Activated effector memory CD4-positive, alpha-beta T cell treated with anti-CD3 and anti-CD28 coated beads, Interleukin-2, amount 50 U/mL, for 16 hours (primary cell): ENCODE measurements at places on chromosomes 6 and 20.
A peak's percentile ranks its signal among the peaks of the same experiment; 100 is the strongest.

GRCh38 chr20:38230957-38231526 lies 29.5 kb downstream of the KIAA1755 start:
- no peak for DNase-seq

GRCh38 chr6:169291646-169292337 lies 38.1 kb upstream of the THBS2 start:
- no peak for DNase-seq

- peak; percentile 67 for DNase-seq
These were observed 1.1 kb upstream of the DCBLD1 start for GRCh38 chr6:117481278-117481925.

DNA sequence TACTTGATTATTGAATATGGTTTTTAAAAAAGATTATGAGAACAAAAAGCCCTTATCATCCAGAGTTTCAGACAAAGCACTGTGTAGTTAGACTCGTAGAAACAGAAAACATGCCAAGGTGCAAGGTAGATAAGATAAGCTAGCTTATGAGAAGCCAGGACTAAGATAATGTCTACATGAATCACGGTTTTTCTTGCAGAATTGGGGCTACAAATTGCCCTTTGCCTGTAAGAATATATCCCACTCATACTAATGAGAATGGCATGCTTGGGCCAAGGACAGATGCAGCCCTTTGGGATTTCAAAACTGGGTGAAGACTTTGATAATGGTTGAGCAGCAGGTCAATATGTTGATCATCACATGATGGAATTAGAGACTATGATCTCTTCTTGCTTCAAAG lies 165.3 kb upstream of the PREP start:
- DNase-seq: no peak

GRCh38 chr6:88008411-88008810 lies 39.2 kb upstream of the SPACA1 start:
- no peak for DNase-seq

- DNase-seq: no peak
These were observed 5.0 kb downstream of the PYGB start for GRCh38 chr20:25252686-25253421.

GRCh38 chr20:62409931-62410745 lies 3.1 kb upstream of the CABLES2 start:
- peak; percentile 76 for DNase-seq

DNA sequence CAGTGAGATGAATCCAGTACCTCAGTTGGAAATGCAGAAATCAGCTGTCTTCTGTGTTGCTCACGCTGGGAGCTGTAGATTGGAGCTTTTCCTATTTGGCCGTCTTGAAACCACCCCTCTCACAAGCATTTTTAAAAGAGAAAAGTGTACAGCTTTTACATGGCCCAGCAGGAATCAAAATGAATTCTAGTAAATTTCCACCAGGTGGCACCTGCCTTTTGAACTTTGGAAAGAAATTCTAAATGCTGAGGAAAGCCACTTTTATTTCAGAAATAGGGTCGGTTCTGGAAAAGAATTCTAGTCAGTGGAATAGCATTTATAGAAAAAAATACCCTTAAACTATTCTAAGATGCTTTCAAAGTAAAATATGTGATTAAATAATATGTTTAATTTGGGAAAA lies 647.8 kb downstream of the CD109 start:
- no peak for DNase-seq

- DNase-seq: no peak
These were observed 104.0 kb upstream of the SIRPG start for GRCh38 chr20:1761598-1761997.

GRCh38 chr20:40767615-40767924 lies 78.5 kb upstream of the MAFB start:
- DNase-seq: no peak

DNA sequence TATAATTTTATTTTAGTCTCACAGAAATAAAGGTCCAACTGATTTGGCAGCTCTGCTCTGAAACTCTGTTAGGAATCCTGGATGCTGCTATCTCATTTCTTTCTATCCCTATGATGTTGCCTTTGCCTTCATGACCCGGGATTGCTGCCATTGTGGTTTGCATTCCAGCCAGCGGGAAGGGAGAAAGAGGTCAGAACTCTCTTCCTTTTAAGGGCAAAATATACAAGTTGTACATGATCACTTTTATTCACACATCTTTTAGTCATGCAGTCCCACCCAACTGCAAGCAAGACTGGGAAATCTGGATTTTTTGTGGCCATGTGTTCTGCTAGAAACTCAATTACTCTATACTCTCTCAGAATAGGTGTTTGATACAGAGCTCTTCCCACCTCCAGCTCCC lies 263.1 kb upstream of the ZFP64 start:
- DNase-seq: no peak

DNA sequence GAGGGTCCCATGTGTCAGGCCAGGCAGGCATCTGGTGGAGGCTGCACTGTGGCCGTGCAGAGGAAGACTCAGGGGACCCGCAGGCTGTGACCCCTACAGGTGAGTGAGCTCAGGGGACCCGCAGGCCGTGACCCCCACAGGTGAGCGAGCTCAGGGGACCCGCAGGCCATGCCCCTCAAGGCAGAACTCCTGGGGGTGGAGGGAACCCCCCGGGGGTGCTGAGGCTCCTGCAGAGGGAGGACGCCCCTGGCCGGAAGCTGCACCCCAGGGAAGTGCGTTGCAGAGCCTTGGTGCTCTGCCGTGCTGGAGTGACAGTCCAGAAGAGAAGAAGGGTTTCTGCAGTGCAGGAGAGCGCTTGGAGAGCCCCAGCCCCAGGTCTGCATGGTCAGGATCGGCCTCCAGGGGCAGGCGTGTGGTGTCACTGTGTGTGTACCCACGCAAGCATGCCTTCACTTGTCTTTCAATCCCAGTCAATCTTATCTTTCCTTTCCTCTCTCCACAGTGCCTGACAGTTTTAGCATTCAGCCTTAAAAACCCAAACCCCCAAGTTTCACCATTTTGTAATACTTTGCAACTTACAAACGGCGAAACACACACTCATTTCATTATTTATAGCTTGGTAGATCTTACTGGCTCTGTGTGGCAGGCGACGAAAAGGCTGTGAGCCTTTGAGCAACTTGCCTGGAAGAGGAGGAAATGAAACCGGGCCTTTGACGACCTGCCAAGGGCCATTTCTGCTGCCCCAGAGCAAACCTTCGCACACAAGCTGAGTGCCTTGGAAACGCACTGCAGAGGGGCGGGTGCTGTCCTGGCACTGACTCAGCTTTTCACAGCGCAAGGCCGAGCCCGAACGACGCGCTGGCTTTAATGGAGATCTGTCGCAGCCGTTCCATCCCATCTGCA lies 101.4 kb upstream of the AGPAT4 start:
- DNase-seq: no peak

DNA sequence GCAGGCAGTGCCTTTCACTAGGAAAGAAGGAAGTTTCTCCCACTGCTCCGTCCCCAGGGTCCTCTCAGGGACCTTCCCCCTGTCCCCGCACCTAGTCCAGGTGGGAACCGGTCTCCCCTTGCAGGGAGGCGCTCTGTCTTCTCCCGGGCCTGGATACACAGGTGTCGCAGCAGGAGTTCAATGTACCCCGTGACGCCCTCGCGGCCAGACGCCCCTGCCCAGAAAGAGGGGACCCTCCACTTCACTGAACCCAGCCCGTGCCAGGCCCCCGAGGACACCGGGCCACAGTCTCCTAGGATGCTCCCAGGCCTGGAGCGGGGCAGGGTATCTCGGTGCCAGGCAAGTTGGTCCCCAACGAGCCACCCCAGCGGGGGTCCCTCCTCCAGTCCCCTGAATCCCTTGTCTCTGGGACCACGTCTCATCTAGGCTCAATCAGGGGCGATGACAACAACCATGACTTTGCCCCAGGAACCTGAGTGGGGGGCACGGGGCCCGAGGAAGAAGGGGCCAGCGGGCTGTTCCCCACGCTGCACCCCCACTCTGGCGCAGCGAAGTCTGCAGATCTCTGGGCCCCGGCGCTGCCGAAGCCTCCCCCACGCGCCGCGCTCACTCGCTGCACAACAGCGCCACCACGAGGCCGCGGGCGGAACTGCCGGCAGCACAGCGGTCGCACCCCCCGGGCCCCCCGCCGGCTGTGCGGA lies 103.0 kb downstream of the EDN3 start:
- peak; percentile 88 for DNase-seq

GRCh38 chr6:104109806-104110205 lies 749.9 kb downstream of the HACE1 start:
- DNase-seq: no peak

DNA sequence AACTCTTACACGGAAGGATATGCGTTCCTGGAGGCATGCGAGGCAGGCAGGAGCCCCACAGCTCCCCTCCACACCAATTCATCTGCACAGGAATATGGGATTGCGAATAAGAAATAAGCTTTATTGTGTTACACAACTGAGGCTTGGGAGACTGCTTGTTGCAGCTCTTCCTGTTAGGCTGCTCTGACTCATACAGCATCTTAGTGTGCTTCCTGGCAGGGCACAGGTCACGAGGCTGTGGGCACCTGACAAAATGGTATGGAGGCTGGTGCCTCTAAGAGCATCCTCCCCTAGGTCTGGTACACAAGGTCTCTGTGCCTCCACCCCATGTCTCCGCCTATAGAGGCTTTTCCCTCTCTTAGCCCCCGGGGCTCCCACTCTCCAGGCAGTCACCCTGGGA lies 6.8 kb downstream of the SLC22A3 start:
- no peak for DNase-seq

GRCh38 chr6:8191629-8192028 lies 89.3 kb upstream of the EEF1E1 start:
- DNase-seq: no peak

DNA sequence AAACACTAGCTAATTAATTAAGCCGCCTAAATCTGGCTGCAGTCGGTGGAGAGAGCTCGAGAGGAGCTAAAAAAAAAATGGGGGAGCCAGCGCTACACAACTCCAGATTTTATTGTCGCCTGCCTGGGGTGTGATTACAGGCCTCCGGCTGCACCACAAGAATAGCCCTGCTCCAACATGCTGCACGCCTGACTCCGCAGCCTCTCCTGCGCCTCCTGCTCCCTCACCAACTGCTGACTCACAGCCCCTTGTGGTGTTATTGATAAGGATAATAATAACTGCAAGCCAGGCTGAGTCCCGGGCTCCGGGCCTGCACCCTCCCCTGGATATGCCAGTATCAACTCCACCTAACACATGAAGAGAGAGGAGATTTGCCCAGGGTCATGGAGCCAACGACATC lies 16.8 kb downstream of the SIRPA start:
- DNase-seq: no peak

DNA sequence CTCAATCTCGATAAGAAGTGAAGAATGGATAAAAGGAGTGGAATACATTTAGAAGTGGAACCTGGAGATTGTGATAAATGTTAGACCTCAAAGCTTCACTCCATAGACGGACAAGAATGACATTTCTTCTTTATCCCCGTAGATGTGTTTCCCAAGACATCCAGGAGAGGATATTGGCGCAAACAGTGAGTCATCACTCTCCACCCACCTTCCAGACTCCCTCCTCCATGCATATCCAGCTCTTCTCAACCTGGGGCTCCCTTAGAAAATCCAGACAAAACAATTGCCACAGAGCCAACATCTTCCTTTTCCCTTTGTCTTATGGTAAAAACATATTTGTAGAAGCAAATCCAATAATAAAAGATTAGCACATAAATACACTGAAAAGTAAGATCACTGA lies 586.1 kb downstream of the PTPRT start:
- DNase-seq: no peak

DNA sequence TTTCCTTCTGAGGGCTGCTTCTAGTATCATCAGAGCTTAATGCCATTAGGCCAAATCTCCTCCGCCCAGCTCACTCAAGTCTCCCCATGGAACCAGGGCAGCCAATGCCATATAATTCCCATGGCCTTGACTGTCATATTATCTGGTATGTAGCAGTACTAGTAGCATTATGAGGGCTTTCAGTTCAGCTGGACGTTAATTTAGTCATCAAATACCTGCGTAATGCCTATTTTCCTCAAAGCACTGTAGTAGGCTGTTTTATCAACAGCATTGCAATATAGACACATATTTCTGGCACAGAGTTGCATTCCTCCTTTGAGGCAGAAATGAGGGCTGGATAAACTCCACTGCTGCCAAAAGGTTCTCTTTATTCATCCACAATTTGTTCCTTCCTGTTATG lies 1.7 kb downstream of the KCTD20 start:
- DNase-seq: no peak

- no peak for DNase-seq
These were observed 25.6 kb downstream of the GPR63 start for GRCh38 chr6:96811670-96812069.

DNA sequence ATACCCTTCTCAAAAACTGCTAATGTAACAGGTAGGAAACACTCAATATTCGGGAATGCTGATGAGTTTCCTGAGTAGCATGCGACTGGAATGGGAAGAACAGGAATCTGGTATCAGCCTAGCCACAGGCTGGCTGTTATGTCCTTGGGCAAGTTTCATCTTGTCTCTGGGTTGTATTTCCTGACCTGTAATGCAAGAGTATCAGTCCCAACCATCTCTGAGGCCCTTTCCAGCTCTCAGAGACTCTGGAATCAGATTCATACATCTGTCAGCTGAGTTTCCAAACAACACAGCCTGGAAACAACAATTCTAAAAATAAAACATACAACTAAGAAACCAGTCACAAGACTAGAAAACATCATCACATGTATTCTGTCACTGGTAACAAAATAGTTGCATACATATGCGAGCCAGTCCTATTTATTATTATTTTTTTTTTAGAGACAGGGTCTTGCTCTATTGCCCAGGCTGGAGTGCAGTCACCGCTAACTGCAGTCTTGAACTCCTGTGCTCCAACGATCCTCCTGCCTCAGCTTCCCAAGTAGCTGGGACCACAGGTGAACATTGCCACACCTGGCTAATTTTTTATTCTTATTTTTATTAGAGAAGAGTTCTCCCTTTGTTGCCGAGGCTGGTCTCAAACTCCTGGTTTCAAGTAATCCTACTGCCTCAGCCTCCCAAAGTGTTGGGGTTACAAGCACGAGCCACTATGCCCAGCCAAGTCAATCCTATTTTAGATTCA lies 16.7 kb upstream of the TFAP2A start:
- no peak for DNase-seq

DNA sequence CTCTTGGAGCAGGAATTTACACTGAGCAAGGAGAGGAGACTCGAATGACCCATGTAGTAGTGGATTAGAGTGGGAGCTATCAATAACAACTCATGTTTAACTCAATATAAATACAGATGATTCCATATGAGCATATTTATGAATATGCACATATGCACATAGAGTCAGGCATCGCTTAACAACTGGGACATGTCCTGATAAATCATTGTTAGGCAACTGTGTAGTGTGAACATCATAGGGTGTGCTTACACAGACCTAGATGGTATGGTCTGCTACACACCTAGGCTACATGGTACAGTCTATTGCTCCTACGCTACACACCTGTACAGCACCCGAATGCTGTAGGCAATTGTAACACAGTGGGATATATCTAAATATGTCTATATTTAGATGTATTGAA lies 75.9 kb upstream of the RALGAPA2 start:
- no peak for DNase-seq
